ENCODE measurements at places on chromosomes 5 and 9. TPM values are rescaled to one million over a fixed set of nuclear protein-coding genes. Genes with fewer than 3 reads are reported as not detected.
A peak's percentile ranks its signal among the peaks of the same experiment; 100 is the strongest.

Gene LURAP1L
- polyA plus RNA-seq: 18.8 TPM

Gene DMGDH
- polyA plus RNA-seq: 23.9 TPM

Gene MCTP1
- 7.7 TPM for polyA plus RNA-seq

Gene GCNT4
- 18.3 TPM for polyA plus RNA-seq

- no peak for DNase-seq
These were observed 29.6 kb downstream of the MLLT3 start for GRCh38 chr9:20592673-20593072.

GRCh38 chr9:135131488-135131887, 44.0 kb downstream of the OLFM1 start:
- DNase-seq: no peak

GRCh38 chr5:17182494-17182893, 34.9 kb upstream of the BASP1 start:
- no peak for DNase-seq

- no peak for DNase-seq
These were observed 118.5 kb downstream of the COL23A1 start for GRCh38 chr5:178471711-178472110.

GRCh38 chr5:35230038-35230611, at the start of gene PRLR:
PRLR (minus strand) TSS chr5:35230487; CDS start chr5:35089620, 140,867 bp downstream.
- DNase-seq: peak; percentile 55
